DND-41 (cell line): ENCODE measurements at places on chromosomes 7 and 10.

DNA sequence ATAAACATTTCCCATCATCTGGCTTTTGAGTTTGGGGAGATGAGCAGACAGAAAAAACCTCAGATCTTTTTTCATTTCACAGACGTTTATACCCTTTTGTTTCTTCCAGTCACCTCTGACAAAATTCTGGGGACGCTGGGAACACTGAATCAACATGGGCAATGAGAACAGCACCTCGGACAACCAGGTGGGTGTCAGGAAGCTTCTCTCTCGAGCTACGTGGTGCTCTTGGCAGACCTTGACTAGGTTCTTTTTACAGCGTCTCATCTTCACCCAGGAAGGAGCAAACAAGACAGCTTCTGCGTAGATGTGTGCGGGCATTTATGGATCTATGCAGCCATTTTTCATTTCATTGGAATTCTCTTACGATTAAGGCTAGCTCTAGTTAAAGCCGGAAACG lies 32.9 kb downstream of the TACC2 start:
- DNase-seq = no peak

GRCh38 chr10:29317423-29318021 lies 28.7 kb downstream of the LYZL1 start:
- DNase-seq = no peak

- DNase-seq = no peak
Observed at GRCh38 chr10:97584060-97584797, at the start of gene HOGA1. Gene HOGA1, plus strand, starts transcription at chr10:97584389. Its CDS starts 315 bp downstream, at chr10:97584704.

DNA sequence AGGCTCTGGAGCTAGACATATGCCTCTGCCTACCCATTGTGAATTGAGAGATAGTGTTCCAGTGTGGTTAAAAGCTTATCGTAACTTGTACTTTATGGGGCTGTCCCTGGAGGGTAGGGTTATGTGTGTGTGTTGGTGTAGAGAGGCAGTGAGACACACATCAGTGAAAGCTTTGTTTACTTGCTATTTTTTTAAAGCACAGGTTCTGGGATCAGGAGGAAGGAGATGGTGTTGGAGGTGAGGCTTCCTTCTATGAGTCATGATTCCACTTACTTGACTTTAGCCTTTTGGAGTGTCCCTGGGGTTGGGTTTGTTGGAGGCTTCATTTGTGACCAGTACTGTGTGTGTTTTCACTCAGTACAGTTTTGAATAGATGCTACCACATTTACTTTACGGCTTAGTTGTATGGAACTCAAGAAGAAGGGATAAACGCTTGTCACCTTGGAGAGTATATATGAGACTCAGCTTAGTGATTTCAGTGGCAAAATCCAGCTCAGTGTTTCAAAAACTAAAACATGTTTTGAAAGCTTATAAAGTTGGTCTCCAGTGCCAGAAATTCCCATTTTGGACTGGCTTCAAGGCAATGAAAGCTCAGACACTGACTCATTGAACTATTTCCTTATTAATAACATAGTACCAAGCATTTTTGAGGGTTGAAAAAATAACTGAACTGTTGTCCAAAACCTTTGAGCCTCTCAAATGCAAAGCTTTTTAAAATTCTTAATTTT lies 106.2 kb downstream of the PLXDC2 start:
- DNase-seq = no peak

DNA sequence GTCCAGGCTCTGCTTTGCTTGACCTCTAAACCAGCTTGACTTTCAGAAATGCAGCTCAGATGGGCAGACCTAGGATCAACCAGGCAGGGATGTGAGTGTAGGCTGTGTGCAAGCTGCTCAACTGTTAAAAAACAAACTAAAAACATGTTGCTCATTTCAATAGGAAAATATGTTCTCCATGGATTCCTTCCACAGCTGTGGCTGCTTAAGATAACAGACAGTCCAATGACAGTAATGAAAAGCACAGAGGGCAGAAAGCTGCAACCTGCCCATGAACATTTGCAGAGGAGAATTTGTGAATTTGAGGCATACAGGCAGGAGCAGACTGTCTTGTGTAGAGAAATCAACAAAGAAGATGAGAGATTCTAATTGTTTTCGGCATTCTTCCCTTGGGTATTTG lies 534.2 kb downstream of the CCSER2 start:
- no peak for DNase-seq

- no peak for DNase-seq
Observed at GRCh38 chr10:69435966-69436520, 15.2 kb upstream of the TSPAN15 start.
